NCI-H2029 treated with DMSO at 0.1 percent for 48 hours (cell line): ENCODE measurements at places on chromosomes 7 and 10.

- no peak for DNase-seq
Measured at GRCh38 chr10:110813743-110814472, 57.8 kb upstream of the PDCD4 start.

DNA sequence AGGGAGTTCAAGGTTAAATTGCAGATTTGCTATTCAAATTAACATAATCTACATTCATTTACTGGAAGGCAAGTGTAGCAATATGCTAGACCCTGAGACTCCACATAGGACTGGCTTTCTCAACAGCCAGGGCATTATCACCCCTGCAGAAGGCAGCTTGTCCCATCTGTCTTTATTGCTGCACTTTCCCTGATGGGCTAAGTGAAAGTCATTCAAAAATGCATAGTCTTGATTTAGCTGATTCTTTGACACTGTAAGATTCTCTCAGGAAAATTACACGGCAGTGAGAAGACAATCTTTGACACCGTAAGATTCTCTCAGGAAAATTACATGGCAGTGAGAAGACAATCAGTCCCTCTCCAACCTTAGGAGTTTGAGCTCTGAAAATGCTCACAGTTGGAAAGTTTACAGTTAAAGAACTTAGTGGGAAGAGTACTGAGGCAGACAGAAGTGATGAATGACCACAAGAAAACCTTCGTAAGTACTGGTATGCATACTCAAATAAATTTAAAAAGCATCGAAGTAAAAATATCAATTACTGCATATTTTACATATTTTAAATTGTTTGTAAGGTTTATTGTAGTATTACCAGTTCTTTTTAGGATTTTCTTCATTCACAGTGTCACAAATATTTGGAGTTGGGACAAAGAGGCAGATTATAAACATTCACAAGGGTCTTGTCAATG lies 88.9 kb downstream of the RAPGEF5 start:
- no peak for DNase-seq

DNA sequence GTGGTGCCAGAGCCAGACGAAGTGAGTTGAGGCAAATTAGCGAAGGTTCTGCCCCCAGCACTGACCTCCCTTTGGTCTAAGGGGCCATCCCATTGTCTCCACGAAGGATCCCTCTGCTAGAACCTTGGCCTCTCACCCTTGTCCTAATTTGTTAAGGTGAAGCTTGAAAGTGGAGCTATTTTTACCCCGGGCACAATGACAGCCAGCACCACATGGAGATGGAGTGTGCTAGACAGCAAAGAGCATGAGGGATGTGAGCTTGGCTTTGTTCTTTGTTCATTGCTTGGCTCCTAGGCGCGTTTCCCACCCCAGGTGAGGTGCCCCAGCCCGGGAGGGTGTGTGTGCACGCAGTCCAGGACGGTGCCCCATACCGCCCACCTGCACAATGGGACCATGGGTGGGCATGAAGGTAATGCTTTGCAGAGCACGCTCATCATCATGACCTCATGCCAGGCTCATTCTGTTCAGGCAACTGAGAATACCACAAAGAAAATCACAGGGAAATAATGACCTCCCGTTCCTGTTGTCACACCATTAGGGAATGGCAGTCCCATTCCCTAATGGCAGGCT lies 361.0 kb upstream of the FZD8 start:
- no peak for DNase-seq

- DNase-seq = no peak
Measured at GRCh38 chr7:74092321-74092963, 8.8 kb downstream of the LIMK1 start.

DNA sequence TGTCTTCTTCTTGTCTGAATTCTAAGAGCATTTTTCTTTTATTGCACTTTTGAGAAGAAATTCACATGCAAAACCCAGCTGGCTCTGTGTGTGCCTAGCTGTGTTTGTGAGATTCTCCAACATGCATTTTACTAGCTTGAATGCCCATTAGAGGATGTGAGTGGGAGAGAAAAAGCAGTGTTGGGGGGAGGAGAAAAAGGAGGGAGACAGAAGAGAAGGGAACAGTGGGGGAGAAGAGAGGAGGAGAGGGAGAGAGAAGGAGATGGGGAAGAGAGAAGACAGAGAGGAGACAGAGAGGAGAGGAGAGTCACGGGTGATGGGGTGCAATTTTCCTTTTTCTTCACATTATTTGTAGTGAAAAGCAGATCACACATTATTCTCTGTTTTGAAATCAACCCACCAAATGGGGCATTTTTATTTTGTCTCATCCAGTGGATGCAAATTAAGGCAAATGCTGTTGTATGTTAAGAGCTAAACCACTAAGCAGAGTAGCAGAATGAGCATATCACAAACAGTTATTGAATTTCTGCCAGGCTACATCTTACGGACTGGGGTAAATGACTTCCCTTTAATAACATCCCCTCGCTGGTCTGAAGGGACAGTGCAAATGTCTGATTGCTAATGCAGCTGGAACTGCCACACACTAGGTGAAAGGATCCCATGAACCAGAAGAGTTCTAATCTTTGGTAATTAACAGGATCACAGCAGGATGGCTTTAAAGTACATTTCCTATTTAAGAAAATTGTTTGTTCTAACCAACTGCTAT lies 849 bp downstream of the LRRN3 start:
- DNase-seq = no peak

- no peak for DNase-seq
Measured at GRCh38 chr10:31707093-31708039, 221.3 kb downstream of the ARHGAP12 start.

DNA sequence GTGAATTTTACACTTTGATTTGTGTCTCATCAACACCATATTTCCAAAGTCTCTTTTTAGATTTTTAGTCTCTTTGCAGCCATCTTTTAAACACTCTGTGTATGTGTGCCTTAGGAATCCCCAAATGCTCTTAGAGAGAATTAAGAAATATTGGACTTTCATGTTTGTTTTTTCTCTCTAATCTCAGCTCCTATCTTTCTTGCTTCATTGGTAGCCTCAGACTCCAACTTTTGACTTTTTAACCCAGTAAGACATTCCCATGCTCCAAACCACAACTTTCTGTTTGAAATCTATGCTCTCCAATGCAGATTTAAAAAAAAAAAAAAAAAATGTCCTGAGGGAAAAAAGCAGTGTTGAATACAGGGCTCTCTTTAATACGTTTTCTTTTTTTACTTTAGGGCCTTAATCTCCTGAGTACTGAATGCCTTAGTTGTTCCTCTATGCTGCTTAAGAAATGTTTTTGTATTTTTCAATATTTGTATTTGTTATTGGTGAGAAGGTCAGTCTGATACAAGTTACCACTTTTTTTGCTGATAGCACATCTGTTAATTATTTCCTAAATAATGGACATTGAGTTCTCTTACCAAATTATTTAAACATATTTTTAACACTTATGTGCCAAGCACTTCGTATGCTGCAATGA lies 489.9 kb downstream of the NXPH1 start:
- no peak for DNase-seq

DNA sequence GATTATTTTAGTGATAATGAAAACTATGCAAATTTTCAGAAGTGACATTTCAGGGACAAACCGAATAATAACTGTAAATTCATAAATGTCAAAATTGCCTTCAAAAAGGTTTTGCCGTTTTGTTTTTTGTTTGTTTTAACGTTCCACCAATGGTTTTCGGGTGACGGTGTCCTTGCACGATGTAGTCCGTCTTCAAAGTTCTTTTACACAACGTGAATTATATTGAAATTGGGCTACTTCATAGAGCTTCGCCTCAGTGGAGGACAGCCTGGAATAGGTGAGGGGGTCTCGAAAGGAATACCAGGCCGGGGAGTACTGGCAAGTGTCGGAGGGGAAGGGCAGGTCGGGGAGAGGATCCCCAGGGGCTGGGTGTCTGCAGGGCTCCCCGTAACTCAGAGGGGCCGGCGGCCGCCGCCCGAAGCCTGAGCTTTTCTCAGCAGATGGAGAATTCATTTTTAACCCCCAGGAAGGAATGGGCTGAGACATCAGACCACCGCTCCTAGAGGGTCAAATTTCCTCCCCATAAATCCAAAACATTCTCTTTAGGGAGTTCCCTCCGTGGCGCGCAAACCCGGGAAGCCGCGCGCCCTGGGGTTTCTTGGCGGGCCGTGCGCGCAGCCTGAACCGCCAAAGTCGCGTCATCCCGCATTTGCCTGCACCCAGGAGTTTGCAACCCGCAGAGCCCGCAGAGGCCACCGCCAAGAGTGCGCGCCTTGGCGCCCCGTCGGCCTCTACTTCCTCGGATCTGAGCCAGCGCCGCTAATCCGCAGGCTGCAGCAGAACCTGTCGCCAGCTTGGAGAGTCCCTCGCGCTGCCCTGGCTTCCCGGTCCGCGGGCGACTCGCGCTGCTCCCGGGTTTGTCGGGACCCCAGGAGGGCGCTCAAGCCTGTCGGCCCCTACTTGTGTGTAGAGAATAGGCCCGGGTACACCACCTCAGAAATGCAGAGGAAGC lies 17.3 kb upstream of the EVX1 start:
- DNase-seq = no peak

- no peak for DNase-seq
Measured at GRCh38 chr10:17053061-17053460, 76.5 kb downstream of the CUBN start.

- DNase-seq = no peak
Measured at GRCh38 chr10:62021978-62022802, 120.7 kb downstream of the ARID5B start.

- DNase-seq = no peak
Measured at GRCh38 chr10:99418910-99419624, 11.4 kb downstream of the GOT1 start.

DNA sequence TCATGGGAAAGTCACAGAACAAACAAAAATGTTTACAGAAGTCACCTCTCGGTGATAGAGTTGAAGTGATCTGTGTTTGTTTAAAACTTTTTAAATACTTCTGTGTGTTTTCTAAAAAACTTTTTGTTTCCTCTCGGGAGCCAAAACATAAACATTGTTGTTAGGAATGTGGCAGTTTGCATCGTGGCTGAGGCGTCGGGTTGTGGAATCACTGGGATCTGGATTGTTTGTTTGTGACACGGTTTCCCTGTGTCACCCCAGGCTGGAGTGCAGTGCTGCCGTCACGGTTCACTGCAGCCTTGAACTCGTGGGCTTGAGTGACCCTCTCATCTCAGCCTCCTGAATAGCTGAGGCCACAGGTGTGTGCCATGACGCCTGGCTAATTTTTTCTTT lies 29.0 kb upstream of the SUN1 start:
- DNase-seq = no peak

- DNase-seq = no peak
Measured at GRCh38 chr10:44520651-44521050, 135.8 kb upstream of the CXCL12 start.

DNA sequence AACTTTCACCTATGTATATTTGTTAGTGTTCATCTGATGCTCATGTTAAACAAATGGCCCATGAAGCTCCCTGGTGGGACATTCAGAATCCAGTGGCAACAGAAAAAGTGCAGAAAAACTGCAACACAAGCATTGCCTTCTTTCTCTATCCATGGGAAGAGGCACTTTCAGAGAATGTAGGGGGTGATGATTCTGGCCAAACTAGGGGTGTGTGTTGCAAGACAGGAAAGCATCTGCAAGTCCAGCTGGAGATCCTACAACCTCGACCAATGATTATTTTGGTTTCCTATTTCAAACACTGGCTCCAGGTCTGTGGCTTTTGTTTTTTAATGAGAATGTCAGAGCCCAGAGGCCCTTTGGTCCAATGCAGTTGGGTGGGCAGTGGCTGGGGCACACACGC lies 198.7 kb downstream of the CXCL12 start:
- DNase-seq = no peak

- DNase-seq = no peak
Measured at GRCh38 chr10:43167498-43167889, 29.2 kb downstream of the CSGALNACT2 start.

DNA sequence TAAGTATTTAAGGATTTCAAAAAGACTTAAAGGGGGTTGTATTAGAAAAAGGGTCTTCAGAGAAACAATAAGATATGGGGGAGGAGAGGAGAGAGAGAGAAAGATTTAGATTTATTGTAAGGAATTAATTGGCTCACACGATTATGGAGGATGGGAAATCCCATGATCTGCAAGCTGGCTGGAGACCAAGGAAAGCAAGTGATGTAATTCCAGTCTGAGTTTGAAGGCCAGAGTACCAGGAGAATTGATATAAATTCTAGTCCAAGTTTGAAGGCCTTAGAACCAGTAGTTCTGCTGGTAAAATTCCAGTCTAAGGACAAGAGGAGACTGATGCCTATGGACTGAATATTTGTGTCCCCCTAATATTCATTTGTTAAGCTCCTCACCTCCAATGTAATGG lies 20.6 kb upstream of the SLC13A1 start:
- DNase-seq = no peak

- no peak for DNase-seq
Measured at GRCh38 chr7:77465256-77465655, 49.1 kb upstream of the GSAP start.

DNA sequence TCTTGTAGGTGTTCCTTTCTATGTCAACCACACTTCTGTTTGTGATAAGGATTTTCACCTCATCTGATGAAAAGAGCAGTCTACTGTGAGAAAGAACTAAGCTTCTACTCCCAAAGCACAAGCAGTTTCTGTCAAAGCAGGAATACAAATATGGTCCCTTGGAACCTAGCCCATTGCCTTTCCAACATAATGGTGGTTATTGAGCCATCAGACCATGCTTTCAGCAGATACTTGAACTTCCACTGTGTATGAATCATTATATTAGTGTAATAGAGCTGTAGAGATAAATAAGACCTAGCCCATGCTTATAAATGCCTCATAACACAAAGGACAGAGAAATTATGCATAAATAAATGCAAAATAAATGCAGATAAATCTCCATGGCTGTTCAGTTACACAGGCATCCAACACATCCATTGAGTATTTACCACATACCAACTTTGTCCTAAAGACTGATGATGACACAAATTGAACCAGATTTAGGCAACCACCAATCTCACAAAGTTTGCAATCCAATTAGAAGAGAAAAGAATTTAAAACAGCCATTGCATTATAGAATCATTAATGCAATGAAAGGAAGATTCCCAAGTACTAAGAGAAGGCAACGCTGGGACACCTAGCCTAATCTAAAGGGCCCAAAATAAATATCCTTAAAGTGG lies 729.4 kb upstream of the C7orf33 start:
- peak; percentile 54 for DNase-seq

DNA sequence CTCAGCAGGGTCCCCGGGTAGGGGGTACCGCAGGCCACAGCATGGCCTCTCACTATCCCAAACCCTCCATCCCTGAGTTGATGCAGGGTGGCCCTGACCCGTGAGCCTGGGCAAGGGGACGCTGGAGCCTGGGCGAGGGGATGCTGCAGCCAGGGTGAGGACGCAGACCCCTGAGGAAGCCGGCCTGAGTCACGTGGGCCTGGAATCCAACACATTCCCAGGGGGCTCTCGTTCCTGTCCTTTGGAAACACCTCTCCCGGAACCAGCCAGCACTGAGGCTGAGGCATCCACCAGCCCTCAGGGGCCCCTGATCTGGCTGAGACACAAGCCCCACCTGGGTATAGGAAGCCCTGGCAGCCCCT lies 61.5 kb upstream of the NKX6-2 start:
- no peak for DNase-seq

- no peak for DNase-seq
Measured at GRCh38 chr10:62794306-62794705, 10.2 kb upstream of the ADO start.

DNA sequence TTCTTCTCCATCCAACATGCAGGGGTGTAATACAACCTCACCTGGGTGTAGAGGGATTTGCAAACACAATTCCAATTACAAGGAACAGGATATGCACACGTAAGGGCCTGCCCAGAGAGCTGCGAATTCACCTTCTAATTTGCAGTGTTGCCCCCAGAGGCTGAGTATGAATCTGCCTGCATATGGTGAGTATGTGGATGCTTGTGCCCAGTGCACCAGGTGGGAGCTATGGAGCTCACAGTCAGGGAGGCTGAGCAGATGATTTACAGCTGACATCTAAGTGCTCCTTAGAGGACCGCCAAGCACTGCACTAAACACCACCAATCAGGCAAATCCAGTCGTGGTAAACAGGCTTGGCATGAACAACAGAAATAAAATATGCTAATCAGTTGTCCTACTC lies 132.0 kb downstream of the RELN start:
- peak; percentile 71 for DNase-seq
